Fibroblast of mammary gland (primary cell): ENCODE measurements at places on chromosomes 11 and 22.

- no peak for DNase-seq
Observed at GRCh38 chr22:47049078-47049624, 286.7 kb downstream of the TBC1D22A start.

GRCh38 chr11:46896719-46897406, 21.5 kb downstream of the LRP4 start:
- peak; percentile 49 for DNase-seq

GRCh38 chr22:40010746-40011145, 16.0 kb downstream of the FAM83F start:
- no peak for DNase-seq

- peak; percentile 46 for DNase-seq
Observed at GRCh38 chr11:126484266-126484665, 128.8 kb downstream of the ST3GAL4 start.

GRCh38 chr22:20536590-20537324, 29.3 kb downstream of the MED15 start:
- DNase-seq, result peak; percentile 18

DNA sequence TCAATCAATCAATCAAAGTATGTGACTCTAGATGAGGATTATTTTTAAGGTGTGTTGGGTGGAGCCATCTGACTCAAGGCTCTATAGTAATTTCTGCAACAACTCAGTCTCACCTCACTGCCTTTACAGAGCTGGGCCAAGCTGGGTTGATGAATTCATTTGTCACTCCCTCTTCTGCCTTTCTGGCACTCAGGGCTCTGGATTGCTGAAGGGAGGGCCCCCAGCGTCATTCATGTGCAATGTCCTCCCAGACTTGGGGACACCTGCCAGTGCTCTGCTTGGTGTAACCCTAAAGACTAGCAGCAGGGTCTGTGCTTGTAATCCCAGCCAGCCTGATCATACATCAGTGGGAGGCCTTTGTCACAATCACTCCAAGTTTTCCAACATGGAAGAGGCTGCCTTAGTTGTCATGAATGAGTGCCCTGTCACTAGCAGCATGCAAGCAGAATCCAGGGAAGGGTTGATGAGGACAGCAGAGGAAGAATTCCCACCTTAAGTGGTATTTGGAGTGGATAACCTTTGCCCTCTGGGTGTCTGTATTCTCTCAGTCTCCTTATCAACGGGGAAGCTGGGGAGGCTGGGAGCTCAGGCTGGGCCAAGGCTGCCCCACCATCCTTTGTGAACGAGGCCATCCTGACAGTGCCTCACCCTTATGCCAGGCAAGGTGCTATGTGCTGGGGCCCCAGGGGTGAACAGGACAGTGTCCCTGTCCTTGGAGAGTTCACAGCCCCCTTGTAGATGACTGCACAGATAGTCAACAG, 2.0 kb upstream of the TP53I11 start:
- no peak for DNase-seq

DNA sequence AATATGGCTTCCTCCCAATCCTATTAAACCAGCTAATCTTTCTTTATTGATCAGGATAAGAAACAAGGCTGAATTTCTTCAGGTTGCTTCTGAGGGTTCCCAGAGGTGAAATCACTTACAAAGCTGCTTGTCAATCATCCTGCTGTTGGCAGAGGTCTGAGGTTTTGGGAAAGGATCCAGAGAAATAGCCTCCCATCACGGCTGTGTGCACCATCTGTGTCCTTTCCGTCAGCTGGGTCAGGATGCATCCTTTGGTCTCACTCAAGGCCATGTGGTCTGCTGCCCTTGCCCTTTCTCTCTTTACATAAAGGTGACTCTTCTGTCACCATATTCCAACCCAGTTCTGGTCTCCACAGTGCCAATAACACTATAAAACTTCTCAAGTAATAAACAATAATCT, 113.4 kb upstream of the TEAD1 start:
- no peak for DNase-seq

DNA sequence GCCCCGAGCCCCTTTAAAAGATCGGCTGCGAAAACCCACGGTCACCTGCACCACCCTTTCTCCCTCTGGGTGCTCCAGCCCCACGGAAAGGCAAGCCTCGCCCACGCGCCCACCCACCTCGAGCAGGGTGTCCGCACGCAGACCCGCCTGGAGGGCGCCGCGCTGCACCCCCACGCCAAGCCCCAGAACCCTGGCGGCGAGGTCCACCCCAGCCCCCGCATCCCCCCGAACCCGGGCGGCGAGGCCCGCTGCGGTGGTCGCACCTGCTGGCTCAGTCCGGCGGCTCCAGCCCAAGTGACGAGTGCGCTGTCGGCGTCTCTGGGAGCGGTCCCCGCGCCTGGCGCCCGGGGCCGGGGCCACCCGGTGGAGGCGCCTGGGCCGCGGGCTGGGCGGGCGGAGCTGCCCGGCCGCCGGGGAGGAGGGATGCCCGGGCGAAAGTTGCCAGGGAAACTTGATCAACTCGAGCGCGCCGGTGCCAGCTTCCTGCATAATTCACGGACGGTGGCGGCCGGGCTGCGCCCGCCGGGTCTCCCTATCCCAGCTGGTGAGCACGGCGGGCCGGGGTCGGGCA, 1.1 kb downstream of the SHANK2 start:
- DNase-seq, result no peak

DNA sequence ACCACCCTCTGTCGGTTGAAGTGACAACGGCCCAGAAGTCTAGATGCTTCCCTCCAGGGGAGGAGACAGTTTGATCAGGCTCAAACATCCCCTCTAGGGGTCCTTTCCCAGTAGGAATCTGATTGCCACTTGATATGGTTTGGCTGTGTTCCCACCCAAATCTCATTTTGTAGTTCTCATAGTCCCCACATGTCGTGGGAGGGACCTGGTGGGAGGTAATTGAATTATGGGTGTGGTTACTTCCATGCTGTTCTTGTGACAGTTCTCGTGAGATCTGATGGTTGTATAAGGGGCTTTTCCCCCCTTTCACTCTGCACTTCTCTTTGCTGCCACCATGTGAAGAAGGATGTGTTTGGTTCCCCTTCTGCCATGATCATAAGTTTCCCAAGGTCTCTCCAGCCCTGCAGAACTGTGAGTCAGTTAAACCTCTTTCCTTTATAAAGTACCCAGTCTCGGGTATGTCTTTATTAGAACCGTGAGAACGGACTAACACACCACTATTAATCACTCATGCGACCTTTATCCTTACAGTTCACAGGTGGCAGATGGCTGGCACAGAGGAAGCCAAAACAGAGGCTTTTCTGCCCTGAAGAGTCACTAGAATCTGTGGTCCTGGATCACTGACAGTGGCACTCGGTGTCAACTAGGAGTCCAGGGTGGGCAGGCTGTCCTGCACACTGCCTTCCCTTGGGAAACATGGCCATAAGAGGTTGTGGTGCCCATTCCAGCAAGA, 21.6 kb downstream of the ASPHD2 start:
- DNase-seq, result no peak

DNA sequence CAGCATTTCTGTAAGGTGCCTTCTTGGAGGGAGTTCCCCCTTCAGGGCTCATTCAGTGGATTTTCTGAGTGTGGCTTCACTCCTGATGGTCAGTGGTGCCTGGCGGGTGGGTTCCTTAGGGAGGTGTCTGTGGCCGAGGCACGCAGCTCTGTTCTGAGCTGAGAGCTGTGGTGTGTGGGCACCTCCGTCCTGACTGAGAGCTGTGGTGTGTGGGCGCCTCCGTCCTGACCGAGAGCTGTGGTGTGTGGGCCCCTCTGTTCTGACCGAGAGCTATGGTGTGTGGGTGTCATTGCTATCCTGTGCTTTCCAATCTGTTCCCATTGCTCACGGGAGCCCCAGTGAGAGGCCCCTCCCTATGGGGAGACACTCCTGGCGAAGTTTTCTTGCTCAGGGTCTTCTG, 39.8 kb downstream of the MUC6 start:
- no peak for DNase-seq

GRCh38 chr11:12433571-12434324, 56.4 kb downstream of the PARVA start:
- peak; percentile 92 for DNase-seq

DNA sequence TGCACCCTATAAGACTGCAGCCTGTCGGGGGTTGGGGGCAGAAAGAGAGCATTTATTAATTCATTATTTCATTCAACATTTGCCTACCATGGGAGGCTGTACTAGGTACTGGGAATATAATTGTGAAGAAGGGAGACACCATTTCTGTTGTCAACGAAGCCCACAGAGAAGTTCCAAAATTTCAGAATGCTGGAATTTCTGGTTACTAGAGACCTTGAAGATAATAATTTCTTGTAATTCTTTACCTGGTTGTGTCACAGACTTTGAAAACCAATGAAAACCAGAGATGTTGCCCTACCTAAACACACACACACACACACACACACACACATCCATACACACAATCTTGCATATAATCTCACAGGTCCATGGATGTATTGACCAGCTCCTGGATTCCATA, 30.1 kb downstream of the CD44 start:
- DNase-seq, result no peak

DNA sequence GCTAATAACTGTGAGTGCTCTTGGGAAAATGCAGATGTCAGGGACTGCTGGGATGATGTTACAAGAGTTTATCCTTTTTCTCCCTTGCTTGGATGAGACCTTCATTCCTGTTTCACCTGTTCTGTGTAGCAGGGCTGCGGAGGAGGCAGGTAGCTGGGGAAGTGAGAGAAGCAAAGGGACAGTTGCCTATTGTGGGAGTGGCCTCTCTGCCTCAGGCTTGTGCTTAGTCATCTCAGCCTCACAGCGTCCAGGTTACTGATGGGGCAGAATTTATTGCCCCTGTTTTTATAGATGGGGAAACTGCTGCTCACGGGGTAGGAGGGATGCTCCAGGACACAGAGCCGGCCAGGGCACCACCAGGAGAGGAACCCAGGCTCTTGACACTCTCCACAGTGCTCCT, 1.7 kb downstream of the STX3 start:
- peak; percentile 33 for DNase-seq

GRCh38 chr11:9280655-9281301, 15.6 kb upstream of the DENND5A start:
- DNase-seq, result peak; percentile 54

DNA sequence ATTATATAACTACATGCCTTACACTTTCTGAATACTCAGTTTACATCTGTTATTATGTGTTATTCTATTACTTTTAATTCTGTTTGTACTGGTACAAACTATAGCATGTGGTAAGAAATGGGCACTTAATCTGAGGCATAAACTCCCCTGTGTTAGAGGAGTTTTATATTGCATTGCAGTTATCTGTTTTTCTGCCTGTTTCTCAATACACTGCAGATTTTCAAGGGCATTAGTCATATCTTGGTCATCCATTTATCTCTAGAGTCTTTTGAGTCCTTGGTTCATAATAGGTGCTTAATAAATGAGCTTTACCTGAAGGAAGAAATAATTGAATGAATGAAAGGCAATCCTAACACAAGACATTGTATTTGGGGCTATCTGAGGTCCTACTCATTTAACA, 182.9 kb upstream of the CTSC start:
- peak; percentile 51 for DNase-seq

DNA sequence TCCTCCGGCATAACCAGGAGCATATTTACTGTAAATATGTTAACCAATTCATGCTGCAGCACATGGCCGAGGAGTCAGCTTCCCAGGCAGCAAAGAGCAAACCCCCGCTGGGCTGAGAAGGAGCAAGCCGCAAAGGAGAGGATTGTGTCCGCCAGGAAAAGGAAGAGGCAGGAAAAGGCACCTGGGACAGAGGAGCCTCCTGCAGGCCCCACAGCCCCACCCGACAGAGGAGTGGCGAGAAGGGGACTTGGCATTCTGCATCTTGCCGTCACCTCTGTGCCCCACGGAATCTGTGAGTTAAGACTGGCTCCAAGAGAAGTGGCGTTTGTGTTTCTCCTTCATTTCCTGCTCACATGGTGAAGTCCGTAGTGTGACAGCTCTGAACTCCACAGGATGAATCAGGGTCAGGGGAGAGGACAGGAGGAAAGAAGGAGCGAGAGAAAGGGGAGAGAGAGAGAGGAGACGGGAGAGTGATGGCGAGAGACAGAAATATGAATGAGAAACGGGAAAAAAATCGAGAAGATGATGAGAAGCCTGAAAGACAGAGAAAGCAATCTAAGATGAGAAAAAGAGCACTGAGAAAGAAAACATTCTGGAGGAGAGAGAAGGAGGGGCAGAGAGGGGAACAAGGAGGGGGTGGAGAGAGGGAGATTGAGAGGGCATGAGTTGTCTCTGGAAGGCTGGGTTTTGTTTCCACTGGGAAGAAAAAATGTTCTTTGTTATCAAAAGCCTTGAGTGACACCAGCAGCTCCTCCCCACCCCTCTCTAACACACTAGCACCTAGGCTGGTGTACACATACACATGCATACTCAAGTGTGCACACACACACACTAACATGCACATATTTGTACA, 489.6 kb downstream of the MN1 start:
- DNase-seq, result no peak

DNA sequence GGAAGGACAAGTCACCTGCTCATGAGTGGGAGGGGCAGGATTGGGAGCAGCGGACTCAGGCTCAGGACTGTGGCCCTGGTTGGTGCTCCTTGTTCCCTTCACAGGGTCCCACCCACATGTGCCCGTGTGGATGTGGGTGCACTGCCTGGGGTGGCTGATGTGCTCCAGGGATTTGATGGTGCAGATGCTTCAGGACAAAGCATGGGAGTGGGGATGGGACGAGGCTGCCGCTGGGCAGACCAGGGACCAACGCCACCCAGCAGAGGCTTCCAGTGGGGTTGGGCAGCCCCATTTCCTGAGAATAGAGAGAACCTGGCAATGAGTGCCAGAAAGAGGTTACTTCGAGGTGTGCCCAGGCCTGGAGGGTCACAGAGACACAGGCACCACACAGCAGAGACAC, 65.5 kb upstream of the IGLL5 start:
- DNase-seq, result no peak

- peak; percentile 63 for DNase-seq
Observed at GRCh38 chr11:68954836-68955606, 25.8 kb downstream of the MRGPRD start.

DNA sequence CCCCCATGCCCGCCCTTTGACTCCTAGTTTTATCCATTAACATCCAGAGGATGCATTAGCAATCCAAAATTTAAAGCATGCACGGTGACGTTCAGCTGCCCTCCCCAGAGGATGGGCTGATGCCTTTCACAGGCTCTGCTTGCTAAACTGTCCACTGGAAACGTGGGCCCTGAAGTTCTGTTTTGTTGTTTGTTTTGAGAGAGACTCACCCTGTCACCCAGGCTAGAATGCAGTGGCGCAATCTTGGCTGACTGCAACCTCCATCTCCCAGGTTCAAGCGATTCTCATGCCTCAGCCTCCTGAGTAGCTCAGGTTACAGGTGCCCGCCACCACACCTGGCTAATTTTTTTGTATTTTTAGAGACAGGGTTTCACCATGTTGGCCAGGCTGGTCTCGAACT, 39.3 kb downstream of the NFRKB start:
- no peak for DNase-seq

GRCh38 chr11:111469200-111469599, 43.0 kb downstream of the BTG4 start:
- peak; percentile 49 for DNase-seq
